Stimulated activated CD8-positive, alpha-beta memory T cell treated with anti-CD3 and anti-CD28 coated beads, Interleukin-4, amount 100 ng/mL, for 1 hour (primary cell): ENCODE measurements at places on chromosomes 12 and 14.

- DNase-seq = no peak
Observed at GRCh38 chr14:58979325-58979724, 209.1 kb upstream of the DAAM1 start.

DNA sequence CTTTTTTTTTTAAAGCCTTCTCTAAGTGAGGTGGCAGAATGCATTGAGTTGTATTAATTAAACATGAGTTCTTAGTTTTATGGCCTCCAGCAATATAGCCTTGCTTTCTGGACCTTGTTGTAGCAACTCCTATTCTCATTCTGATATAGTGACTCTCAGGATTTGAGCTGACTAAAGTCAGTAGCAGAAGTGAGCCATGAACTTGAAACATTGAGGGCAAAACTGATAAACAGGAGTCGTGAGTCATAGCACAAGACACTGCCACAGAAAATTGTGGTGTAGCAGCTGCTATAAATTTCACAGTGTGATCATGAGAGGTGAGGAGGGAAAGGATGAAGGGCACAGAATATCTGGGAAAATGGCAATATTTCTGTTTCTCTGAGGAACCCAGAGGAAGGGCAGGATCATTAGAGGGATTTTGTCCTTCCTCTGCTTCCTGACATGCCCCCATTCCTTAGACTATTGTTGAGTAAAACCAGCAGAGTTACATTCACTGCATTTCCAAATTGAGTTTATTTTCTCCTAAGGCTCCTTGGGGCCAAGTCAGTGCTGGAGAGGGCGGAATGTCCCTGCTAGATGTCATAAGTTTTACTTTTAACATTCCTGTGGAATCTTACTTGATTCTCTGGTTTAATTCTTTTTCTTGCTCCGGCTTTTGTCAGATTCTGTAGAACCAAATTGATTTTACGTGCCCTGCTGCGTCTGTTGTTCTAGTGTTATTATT, 7.5 kb downstream of the KLRG1 start:
- no peak for DNase-seq

- DNase-seq = no peak
Observed at GRCh38 chr12:94596596-94596995, 53.8 kb downstream of the TMCC3 start.

DNA sequence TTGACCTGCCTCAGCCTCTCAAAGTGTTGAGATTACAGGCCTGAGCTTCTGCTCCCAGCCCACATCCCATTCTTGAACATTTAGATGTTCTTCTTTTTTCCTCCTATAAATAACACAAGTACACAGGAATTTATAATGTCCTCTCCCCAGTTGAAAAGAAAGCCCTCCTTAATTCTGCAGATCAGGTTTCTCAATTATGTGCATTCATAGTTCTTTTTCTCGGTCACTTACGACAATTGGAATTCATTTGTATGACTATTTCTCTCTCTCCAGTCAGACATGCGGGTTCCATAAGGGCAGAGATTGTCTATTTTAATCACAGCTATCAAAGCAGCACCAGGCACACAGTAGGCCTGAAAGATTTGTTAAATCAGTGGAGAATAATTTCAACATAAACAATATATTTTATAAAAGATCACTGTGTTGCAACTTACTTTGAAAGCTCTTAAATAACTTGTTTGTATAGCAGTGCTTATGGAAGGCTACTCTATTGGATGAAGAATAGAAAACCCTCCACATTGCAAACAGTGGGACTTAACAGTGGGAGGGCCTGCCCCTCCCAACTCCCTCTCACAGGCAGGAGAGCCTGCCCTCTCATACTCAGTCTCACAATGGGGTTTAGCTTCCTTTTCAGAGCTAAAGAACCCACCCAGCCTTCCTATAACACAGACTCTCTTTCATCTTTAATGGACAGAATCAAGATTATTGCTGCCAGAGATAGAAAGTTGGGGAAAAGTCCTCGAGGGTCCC, 84.1 kb upstream of the TRAF3 start:
- DNase-seq = no peak

GRCh38 chr14:35046751-35047536, 872 bp downstream of the FAM177A1 start:
- no peak for DNase-seq

- DNase-seq = no peak
Observed at GRCh38 chr12:87597114-87597513, 432.1 kb downstream of the C12orf50 start.

DNA sequence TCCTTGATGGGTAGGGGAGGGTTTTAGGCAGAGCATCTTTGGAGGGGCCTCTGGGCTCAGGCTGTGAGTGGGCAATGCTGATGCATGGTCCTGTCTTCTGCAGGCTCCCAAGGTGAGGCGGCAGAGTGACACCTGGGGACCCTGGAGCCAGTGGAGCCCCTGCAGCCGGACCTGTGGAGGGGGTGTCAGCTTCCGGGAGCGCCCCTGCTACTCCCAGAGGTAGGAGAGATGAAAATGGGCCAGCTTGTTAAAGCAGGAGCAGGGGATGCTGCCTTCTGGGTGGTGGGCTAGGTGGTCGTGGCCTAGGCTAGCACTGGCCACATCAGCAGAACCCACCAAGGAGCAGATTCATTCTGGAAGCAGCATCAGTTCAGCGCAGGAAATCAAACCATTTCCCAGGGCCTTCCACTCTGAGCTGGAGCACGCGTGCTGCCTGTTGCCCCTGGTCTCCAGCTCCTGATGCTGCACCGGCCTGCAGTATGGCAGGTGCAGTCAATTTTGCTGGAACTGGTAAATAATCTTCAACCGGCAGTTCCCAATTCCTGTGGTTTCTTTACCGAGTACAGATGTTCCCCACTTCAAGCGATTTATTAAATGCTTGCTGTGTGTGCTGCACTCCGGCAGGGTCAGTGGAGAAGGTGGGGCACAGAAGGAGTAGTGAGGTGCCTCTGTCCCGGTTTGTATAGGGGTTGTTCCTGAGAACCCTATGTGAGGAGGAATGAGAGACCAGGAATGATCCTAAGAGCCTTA, 7.4 kb downstream of the PAPLN start:
- no peak for DNase-seq

- no peak for DNase-seq
Observed at GRCh38 chr12:124750787-124751471, 112.7 kb downstream of the SCARB1 start.

GRCh38 chr14:25537846-25538455, 488.0 kb upstream of the STXBP6 start:
- no peak for DNase-seq

DNA sequence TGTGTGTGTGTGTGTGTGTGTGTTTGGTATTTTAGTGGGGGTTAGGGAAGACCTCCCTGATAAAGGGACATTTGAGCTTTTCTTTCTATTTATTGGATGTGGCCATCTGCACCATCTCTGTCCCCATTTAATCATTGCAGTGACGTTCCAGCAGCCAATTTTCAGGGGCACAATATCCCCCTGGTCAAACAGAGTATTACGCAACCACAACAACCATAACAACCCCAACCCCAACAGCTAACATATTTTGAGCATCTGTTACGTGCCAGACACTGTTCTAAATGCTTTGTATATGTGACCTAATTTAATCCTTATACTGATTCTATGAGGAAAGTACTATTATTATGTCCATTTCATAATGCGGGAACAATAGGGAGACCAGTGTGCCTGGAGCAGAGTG, 87.4 kb downstream of the TTC8 start:
- no peak for DNase-seq

DNA sequence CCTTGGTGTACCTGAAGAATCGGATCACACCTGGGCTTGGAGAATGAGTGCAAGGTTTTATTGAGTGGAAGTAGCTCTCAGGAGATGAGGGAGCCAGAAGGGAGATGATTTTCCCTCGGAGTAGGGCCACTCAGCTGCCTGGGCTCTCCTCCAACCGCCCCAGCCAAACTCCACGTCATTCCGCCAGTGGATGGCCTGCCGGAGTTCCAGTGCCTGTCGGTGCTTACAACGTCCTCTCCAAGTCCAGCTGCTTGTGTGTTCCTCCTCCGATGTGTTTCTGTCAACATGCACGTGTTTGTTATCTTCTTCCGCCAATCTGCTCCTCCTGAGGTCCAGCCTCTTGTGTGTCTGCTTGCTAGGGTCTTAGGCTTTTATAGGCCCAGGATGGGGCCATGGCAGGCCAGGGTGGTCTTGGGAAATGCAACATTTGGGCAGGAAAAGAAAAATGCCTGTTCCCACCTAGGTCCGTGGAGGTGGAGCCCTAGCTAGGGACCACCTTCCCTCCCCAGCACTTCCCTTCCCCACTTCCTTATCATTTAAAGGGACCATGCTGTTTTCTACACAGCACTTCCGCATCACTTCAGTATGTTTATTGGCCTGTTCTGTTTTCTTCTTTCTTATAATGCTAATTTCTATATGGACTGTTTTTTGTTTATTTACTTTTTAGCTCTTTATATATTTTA, 343.2 kb downstream of the PDZRN4 start:
- no peak for DNase-seq

DNA sequence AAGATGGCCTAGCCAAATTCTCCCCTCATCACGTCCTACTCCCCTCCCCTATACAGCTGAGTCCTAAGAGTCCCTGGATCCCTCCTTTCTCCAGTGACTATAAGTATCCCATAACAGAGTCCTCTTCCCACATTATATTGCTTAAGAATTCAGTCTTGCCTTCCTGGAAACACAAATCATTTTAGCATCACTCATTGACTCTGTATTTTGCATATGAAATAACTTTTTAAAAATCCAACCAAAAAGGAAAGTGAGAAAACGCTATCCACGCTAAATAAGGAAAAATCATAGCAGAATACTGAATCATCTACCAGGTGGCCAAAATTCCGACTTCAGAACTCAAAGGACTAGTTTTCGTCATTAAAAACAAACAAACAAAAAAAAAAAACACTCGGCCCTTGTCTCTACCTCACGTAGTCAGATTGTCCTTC, 130.2 kb downstream of the GCH1 start:
- no peak for DNase-seq

DNA sequence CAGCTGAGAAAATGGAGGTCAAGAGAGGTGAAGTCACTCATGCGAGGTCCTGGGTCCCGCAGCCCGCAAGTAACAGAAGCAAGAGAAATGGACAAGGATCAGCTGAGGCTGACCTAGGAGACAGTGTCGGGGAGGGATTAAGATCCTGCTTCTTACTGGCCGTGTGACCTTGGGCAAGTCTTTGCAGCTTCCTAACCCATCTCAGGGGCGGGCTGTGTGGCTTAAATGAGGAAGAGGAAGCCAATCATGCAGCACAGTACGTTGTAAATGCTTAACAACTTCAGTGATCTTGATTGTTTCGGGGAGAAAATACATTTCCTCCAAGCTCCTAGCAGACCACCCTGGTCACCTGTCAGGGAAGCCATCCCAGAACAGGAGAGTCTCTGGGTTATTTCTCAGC, 7.1 kb upstream of the PGF start:
- no peak for DNase-seq

- DNase-seq = no peak
Observed at GRCh38 chr12:46783871-46784270, 41.9 kb downstream of the SLC38A4 start.

DNA sequence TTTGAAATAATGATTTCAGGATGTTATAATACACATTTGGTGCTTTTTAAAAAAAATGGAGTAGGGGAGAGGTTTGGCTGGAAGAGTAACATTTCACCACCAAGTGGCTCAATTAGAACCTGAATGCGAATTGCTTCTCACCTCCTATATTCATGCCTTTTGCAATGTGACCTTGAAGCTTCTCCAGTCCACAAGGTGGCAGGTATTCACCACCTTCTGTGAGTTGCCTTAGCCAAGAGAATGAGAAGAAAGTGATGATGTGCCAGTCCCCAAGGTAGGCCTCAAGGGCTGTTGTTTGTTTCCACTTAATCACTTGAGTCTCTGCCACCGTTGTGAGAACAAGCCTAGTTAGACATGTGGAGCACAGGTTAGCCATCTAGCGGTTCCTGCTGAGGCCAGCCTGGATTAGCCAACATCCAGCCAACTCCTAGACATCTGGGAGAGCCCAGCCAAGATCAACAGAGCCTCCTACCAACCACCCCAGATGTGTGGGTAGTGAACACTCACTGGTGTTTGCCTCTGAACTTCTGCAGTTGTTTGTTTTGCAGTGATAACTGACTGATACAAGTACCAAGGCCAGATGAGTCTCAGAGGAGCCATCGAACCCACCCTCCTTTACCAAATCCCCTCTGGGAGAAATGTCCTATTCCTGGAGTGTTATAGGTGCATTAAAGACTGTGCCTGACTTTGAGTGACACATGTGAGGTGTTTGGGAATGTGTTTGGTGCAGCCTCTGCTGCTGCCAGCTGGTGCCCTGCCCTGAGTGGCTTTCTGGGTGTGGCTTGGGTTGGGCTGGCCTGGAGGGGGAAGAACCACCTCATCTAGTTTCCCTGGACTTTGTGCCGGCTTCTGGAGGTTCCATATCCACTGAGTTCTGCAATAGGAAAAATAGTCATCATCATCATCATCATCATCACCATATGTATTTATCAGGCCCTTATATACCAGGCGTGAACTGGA, 132.5 kb upstream of the RFLNA start:
- no peak for DNase-seq

DNA sequence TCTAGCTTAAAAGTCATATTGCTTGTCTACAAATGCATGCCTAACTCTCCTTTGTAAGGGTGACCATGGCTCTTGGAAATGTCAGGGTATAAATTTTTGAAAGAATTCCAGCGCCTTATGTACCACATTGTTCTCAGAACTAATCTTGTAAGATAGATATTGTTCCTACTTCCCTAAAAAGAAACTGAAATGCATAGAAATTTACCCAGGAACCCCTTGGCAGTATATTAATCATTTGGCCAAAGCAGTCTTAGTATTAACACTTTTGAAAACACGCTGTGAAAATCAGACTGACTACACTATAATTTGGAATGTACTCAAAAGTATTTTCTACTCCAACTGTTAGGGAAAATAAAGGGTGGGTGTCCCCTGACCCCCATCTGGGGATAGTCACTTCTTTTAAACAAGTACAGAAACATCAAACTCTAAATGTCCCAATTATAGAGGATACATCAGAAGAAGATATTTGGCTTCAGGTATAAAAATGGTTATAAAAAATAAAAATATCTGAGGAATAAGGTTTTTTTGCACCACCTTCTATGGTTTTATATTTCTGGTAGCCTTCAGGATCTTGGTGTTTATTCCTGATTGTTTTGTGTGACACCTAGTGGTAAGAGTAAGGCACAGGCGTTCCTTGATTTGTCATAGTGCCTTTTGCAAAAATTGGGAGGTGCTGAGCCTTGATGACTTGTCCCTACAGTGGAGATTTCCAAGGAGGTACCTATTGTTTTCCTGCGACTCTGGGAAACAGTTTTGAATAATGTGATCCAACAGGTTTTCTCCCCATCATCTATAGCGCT, 2.2 kb upstream of the NFKBIA start:
- no peak for DNase-seq

GRCh38 chr12:105831372-105831771, 307.4 kb downstream of the NUAK1 start:
- DNase-seq = no peak

- DNase-seq = no peak
Observed at GRCh38 chr12:54983536-54984101, 943 bp downstream of the TESPA1 start.
